GM03348 (cell line): ENCODE measurements at places on chromosomes 11 and 22.

GRCh38 chr22:23203452-23204124 is 23.3 kb downstream of the BCR start:
- no peak for DNase-seq

DNA sequence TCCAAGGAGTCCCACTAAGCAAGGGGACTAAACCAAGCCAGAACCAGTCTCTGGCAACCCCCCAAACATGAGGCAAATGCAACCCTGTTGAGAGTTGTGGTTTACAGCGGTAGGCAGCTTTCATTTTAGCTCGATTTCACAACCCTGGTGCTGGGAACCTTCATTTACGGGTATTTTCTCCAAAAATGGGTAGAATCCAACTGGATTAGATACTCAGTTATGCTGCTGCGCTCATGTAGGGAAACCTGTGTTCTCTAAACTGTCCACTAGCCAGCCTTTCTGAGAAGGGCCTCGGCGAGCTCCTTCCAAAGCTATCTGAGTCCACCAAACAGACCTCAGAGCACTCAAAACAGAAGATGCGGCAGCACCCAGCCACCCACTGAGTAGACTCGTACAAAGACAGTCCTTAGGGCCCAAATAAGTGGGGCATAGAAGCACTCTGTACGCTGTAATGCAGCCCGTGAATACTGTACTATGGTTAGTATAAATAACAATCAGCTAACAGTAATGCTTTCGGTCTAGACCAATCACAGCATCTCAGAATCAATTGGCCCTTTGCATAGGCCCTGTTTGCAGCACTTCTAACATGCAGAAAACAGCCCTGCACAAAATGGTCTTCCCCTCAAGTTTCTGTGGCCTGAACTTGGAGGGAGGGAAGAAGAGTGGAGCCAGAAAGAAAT is 104.7 kb downstream of the ETS1 start:
- no peak for DNase-seq

- DNase-seq = no peak
Observed at GRCh38 chr11:104546501-104546900, 351.8 kb downstream of the CASP12 start.

- DNase-seq = peak; percentile 42
Observed at GRCh38 chr11:95671768-95672167, 117.8 kb downstream of the FAM76B start.

DNA sequence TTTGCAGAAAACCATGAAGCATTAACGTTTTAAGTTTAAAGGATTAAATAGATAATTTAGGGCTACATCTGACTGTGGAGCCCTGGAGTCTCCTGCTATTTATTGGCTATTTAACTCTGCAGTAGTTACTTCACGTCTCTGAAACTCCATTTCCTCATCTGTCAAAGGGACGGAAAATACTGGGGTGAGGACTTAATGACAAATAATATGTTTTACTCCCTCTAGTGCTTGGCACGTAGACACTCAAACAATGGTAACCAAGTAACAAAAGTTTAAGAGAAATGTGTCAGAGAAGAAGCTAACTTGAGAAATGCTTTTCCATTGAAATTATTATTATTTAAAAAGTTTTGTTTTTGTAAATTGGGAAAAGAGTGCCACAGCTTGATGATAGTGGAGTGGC is 130.7 kb upstream of the RCN1 start:
- DNase-seq = no peak

DNA sequence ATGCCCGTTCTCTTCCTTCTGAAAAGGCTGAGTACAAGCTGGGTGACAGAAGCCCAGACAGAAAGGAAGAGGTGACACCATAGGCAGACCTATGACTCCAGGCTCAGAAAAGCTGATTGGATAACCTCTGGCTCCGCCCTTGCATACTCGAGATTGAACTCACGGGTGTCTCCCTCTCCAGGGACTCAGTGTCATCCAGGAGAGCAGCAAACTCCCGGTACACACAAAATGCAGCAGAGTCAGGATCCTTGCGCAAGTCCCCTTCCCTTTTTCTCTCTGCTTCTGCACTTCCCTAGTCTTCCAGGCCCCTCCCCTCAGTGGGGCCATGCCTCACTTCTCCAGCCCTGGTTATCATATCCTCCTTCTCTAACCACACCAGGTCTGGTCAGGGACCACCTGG is 9.8 kb downstream of the SCN4B start:
- no peak for DNase-seq

DNA sequence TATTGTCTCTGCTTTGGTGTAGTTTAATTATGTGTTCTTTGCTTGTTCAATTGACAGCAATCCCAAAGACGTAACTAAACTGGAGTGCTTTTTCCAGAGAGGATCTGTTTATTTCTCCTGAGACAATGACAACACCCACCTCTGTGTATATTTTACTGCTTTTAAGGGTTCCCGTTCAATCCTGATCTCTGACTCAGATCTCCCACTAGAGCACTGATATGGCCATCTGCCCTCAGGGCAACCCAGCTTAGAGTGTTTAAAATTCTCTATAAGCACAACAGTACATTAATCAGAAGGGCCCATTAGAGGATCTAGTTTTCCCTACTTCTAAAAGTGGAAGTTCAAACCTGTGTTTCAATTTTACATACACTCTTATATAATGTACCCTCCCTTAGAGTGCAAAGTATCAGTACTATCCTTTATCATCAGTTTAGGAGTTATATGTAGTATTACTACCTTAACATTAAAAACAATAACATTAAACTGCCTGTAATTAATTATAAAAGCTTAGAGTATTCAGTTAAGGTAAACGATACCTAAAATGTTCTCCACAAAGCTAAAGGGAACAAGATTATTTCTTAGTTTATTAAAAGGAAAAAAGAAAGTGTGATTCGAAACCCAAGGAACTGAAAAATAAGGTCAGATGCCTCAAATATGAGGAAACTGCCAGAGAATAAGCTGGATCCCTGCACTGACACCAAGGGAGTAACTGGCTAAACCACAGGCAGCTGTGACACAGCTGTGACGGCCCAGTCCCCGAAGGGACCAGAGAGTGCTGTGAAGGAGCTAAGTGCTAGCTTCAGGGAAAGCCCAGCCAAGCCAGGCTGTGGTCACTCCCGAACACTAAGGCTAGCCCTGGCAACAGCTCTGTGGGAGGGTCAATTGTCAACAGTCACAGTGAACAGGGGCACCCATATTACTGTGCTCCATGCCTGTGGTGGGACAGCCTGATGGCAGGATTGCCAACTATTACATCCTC is 15.2 kb downstream of the UFD1 start:
- DNase-seq = peak; percentile 32

DNA sequence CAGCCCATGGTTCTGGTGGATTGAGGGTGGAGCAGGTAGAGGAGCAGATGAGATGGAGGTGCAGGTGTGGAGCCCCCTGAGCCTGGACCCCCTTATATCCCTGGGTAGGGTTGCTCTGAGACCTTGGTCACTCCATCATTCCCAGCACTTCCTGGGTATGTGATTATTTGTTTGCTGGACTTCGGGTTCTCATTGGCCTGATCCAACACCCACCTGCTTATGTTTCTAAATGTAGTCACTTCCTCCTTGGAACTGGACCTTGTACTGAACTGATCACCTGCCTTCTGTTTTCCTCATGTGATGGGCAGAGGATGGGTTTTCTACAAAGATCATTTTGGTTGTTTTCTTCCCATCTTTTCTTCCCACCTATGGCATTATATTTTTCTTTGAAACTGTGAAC is at the start of gene KRTAP5-4:
Gene KRTAP5-4 (minus strand): TSS at position 53 of the 400 bp plus-strand sequence. CDS start 45 bp downstream, at position 8.
- DNase-seq = no peak

DNA sequence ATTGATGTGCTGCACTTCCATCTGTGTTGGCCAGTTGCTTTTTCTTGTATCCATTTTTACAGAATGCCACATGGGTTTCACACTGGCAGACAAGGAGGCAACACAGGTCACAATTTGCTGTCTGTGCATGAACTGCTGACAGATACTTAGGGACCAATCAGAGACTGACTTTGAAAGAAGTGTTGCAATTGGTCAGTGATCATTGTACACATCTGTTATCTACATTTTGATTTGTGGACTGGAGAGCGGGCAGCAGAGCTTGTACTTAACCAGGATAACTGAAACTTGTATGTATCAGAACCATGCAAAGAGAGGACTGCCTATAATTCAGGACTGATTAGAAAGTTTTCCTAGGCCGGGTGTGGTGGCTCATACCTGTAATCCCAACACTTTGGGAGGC is 21.8 kb downstream of the PRR5 start:
- DNase-seq = peak; percentile 46

DNA sequence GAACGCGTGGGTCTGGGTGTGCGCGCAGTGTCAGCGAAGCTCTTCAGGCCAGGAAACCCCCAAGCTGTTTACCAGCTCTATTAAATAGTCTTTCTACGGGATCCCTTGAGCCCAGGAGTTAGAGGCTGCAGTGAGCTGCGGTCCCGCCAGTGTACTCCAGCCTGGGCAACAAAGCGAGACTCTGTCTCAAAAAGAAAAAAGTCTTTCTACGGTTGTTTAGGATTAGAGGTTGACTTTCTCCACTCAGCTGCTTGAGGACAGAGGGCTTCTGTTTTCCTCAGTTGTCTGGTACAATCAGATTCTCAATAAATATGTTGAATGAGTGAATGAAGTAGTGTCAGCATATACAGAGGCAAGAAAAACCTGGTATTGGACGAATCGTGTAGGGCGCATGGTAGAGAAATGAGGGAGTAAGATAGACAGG is 619 bp downstream of the SART1 start:
- no peak for DNase-seq

- no peak for DNase-seq
Observed at GRCh38 chr11:33005175-33005574, 10.5 kb upstream of the DEPDC7 start.

DNA sequence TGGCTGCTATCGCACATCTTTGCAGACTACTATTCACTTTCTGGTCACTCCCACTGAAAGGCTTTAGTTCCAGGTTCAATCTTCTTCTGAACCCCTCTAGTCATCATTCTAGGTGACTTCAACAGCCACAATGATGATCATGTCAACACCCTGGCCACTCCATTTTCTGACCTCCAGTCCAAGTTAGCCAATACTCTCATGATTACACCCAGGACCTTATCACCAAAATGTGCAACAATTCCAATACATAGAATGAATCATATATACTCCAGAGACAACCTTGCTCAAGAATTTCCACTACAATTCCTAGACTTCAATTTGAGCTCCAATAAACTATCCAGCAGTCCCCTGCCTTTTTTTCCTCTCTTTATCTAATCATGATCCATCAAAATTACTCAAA is 70.7 kb downstream of the PAK1 start:
- DNase-seq = no peak

DNA sequence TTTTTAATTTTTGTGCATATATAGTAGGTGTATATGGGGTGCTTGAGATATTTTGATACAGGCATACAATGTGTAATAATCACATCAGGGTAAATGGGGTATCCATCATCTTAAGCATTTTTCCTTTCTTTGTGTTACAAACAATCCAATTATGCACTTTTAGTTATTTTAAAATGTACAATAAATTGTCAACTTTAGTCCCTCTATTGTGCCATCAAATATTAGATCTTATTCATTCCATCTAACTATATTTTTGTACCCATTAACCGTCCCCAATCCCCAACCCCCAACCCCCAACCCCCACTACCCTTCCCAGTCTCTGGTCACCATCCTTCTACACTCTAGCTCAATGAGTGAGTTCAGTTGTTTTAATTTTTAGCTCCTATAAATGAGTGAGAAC is 335.1 kb upstream of the C11orf87 start:
- DNase-seq = no peak

GRCh38 chr11:106409222-106409621 is 331.8 kb downstream of the AASDHPPT start:
- no peak for DNase-seq

DNA sequence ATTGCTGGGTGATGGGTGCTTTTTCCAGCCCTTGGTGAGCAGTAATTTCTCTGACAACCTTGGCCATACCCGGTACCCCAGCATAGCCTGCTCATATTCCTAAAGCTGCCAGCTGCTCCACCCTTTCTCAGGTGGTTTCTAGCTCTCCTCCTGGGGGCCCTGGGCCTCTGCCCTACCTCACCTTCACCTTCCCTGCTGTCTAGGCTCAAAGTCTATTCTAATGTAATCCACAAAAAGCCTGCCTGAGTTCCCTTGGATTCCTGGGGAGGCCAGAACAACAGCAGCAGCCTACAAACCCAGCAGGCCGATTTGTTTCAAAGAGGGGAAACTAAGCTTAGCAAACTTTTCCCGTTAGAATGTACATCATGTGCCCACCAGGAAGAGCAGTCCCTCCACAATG is 117.6 kb downstream of the DSCAML1 start:
- DNase-seq = no peak

DNA sequence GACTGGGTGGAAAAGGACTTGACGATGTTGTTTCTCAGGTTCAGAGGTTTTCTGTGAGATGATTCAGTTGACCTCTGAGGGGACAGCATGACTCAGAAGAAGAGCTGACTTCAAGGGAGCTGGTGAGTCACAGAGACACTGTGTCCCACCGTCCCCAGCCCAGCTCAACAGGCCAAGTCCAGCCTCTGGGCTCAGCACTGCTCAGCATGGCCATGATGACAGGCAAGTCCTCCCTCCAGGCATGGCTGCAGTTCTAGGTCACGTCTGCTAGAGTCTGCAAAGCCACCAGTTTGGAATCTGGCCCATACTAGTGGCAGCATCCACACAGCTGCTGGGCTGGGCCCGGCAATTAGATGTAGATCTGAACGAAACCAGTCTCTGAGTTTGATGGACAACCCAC is 12.9 kb downstream of the TRIM29 start:
- DNase-seq = peak; percentile 34

- DNase-seq = no peak
Observed at GRCh38 chr22:49617866-49618676, 209.6 kb downstream of the BRD1 start.

GRCh38 chr11:128525411-128526243 is 61.7 kb downstream of the ETS1 start:
- DNase-seq = peak; percentile 20

DNA sequence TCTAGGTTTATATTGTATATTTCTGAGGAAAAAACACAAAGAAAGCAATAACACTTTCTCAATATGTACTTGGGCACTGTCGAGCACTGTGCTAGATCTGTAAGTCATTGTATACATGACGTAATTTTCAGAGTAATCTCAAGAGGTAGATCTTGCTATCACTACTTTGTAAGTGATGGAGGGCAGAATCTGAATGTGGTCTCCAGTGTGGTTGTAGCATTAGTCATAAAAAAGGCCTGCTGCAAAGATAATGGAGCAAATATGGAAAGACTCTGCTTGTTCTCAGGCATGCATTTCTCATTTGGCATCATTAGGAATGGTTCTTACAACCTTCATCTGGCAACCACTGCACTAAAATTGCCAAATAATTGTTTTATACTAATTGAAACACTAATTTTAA is 419.8 kb upstream of the CCDC179 start:
- peak; percentile 39 for DNase-seq
